ENCODE measurements at places on chromosomes 1 and 21. TPM values are rescaled to one million over a fixed set of nuclear protein-coding genes. Genes with fewer than 3 reads are reported as not detected.

The TMEM240 gene
- 0.79 TPM for total RNA-seq

The CNIH3 gene
- total RNA-seq: 10.5 TPM

The SPATA1 gene
- total RNA-seq: 0.23 TPM

The CHI3L1 gene
- 9.0 TPM for total RNA-seq

The LAMC1 gene
- 27.2 TPM for total RNA-seq

The BSND gene
- not detected for total RNA-seq

The FAM43B gene
- total RNA-seq: 0.28 TPM

The HEATR1 gene
- total RNA-seq: 17.4 TPM

The LCE1E gene
- total RNA-seq: not detected

The KCND3 gene
- 7.3 TPM for total RNA-seq

The C1orf167 gene
- not detected for total RNA-seq

The COP1 gene
- total RNA-seq: 15.7 TPM

The ZFP69B gene
- 1.0 TPM for total RNA-seq

The B4GALT2 gene
- 16.7 TPM for total RNA-seq

The ZMYND12 gene
- 1.3 TPM for total RNA-seq

The RAP1A gene
- total RNA-seq: 17.2 TPM

The OR2M3 gene
- total RNA-seq: not detected

The SERPINC1 gene
- total RNA-seq: 0.16 TPM

The SPRR2E gene
- not detected for total RNA-seq

The FCER1A gene
- not detected for total RNA-seq

The ANGPTL3 gene
- 0.05 TPM for total RNA-seq

The TRIM46 gene
- 0.43 TPM for total RNA-seq

The RXFP4 gene
- not detected for total RNA-seq

The TNFRSF8 gene
- total RNA-seq: 0.09 TPM

The ERRFI1 gene
- total RNA-seq: 45.2 TPM

The SPRR2A gene
- not detected for total RNA-seq

The MANEAL gene
- 6.3 TPM for total RNA-seq

The ATP5PB gene
- total RNA-seq: 84.3 TPM

The SPOCD1 gene
- 0.15 TPM for total RNA-seq

The SLC37A1 gene
- 4.7 TPM for total RNA-seq

The LGR6 gene
- total RNA-seq: 0.06 TPM

The SLC16A1 gene
- 1.0 TPM for total RNA-seq

The SLAMF7 gene
- total RNA-seq: 0.44 TPM

The SPRR3 gene
- not detected for total RNA-seq

The CGN gene
- total RNA-seq: 40.0 TPM

The CBR3 gene
- 2.4 TPM for total RNA-seq

The C1orf53 gene
- total RNA-seq: 2.7 TPM

The RGS1 gene
- 1.2 TPM for total RNA-seq

The PDPN gene
- total RNA-seq: 0.83 TPM

The PLPPR4 gene
- total RNA-seq: 0.32 TPM

The WDR4 gene
- 7.1 TPM for total RNA-seq

The FLG gene
- total RNA-seq: not detected

The KCNK2 gene
- total RNA-seq: 0.12 TPM

The KIF14 gene
- 0.22 TPM for total RNA-seq

The DHRS3 gene
- 55.5 TPM for total RNA-seq
